Activated naive CD8-positive, alpha-beta T cell treated with anti-CD3 and anti-CD28 coated beads for 36 hours (primary cell): ENCODE measurements at places on chromosomes 11 and 22.

GRCh38 chr11:71198823-71199165 lies 53.6 kb downstream of the SHANK2 start:
- H3K4me3 ChIP-seq, result no peak overlapping the region
- no peaks in the 10 kb centered on the region for H3K4me1 ChIP-seq
- no peak for DNase-seq
- peaks cover 3% of the 10 kb centered on the region for H3K27me3 ChIP-seq

- no peaks in the 10 kb centered on the region for H3K27me3 ChIP-seq
- DNase-seq, result no peak
- no peak overlapping the region for H3K27ac ChIP-seq
- no peaks in the 10 kb centered on the region for H3K36me3 ChIP-seq
Measured at GRCh38 chr11:30046578-30046945, 29.7 kb upstream of the KCNA4 start.

- H3K27me3 ChIP-seq, result peaks cover 37% of the 10 kb centered on the region
- no peak overlapping the region for H3K27ac ChIP-seq
- peaks cover 6% of the 10 kb centered on the region for H3K4me1 ChIP-seq
- H3K4me3 ChIP-seq, result no peak overlapping the region
- DNase-seq, result no peak
Measured at GRCh38 chr11:36251823-36252222, 37.4 kb downstream of the COMMD9 start.

GRCh38 chr11:86719781-86720463 lies 47.5 kb upstream of the ME3 start:
- H3K4me3 ChIP-seq, result no peak overlapping the region
- H3K27ac ChIP-seq, result no peak overlapping the region
- H3K4me1 ChIP-seq, result no peaks in the 10 kb centered on the region
- H3K36me3 ChIP-seq, result no peaks in the 10 kb centered on the region

DNA sequence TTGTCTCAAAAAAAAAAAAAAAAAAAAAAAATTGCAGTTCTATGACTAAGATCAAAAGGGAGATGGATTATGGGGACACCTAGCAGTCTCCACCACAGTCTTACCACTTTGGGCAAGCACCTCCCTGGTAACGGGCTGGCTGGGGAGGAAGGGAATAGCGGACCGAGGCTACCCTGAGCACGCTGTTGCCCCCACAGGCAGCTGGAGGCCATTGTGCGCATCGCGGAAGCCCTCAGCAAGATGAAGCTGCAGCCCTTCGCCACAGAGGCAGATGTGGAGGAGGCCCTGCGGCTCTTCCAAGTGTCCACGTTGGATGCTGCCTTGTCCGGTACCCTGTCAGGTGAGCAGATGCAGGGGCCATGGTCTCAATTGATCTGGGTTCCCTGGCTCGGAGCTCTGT lies 21.2 kb downstream of the MCM5 start:
- peaks cover 20% of the 10 kb centered on the region for H3K36me3 ChIP-seq
- H3K4me1 ChIP-seq, result no peaks in the 10 kb centered on the region
- H3K4me3 ChIP-seq, result no peak overlapping the region
- H3K27ac ChIP-seq, result no peak overlapping the region
- H3K27me3 ChIP-seq, result no peaks in the 10 kb centered on the region

GRCh38 chr11:1303973-1304372 lies 5.5 kb downstream of the TOLLIP start:
- no peak overlapping the region for H3K27ac ChIP-seq
- H3K27me3 ChIP-seq, result no peaks in the 10 kb centered on the region
- no peak overlapping the region for H3K4me3 ChIP-seq
- H3K36me3 ChIP-seq, result peaks cover 3% of the 10 kb centered on the region
- DNase-seq, result no peak
- peaks cover 37% of the 10 kb centered on the region for H3K4me1 ChIP-seq

- peak overlapping the region; percentile 35 for H3K4me3 ChIP-seq
- DNase-seq, result peak; percentile 64
- H3K36me3 ChIP-seq, result peaks cover 42% of the 10 kb centered on the region
- peaks cover 18% of the 10 kb centered on the region for H3K4me1 ChIP-seq
- H3K27ac ChIP-seq, result peak overlapping the region; percentile 80
Measured at GRCh38 chr11:65279741-65280440, 18.1 kb downstream of the POLA2 start.

DNA sequence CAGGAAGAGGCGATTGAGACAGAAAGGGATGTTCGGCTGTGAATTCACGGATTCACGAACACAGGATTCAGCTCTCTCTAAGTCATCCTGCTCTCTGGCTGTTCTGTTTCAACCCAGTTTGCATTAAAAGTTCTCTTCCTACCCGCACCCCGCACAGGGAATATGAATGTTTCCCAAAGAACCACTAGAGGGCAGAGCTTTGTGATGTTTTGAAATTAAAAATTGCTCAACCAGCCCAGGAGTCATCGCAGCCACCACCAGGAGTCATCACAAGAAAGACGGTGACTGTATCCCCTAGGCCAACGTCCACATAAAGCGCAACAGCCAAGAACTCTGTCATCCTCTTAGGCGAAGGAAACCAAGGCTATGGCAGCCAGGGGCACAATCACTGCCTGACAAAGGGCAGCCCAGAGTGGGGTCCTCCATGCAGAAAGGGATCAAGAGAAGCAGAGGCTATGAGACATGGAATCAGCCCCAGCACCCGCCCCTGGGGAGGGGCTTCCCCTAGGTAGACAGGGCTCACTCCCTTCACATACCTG lies 122.4 kb downstream of the WT1 start:
- peaks cover 22% of the 10 kb centered on the region for H3K4me1 ChIP-seq
- H3K27ac ChIP-seq, result no peak overlapping the region
- H3K27me3 ChIP-seq, result peaks cover 10% of the 10 kb centered on the region

GRCh38 chr11:118657238-118657637 lies 22.2 kb downstream of the TREH start:
- peaks cover 5% of the 10 kb centered on the region for H3K4me1 ChIP-seq
- no peak overlapping the region for H3K27ac ChIP-seq
- no peak overlapping the region for H3K4me3 ChIP-seq
- H3K36me3 ChIP-seq, result no peaks in the 10 kb centered on the region
- no peaks in the 10 kb centered on the region for H3K27me3 ChIP-seq
- no peak for DNase-seq

GRCh38 chr11:117437041-117437790 lies 109.6 kb downstream of the CEP164 start:
- no peaks in the 10 kb centered on the region for H3K27me3 ChIP-seq
- H3K4me1 ChIP-seq, result no peaks in the 10 kb centered on the region
- H3K36me3 ChIP-seq, result no peaks in the 10 kb centered on the region
- no peak overlapping the region for H3K4me3 ChIP-seq

- peak overlapping the region; percentile 28 for H3K27ac ChIP-seq
- peaks cover 3% of the 10 kb centered on the region for H3K36me3 ChIP-seq
- peak overlapping the region; percentile 81 for H3K4me3 ChIP-seq
- peaks cover 28% of the 10 kb centered on the region for H3K4me1 ChIP-seq
- peaks cover 90% of the 10 kb centered on the region for H3K27me3 ChIP-seq
Measured at GRCh38 chr11:36376009-36376887, 80.2 kb downstream of the PRR5L start.

- DNase-seq, result no peak
- H3K36me3 ChIP-seq, result peaks cover 3% of the 10 kb centered on the region
- peaks cover 4% of the 10 kb centered on the region for H3K4me1 ChIP-seq
- H3K27me3 ChIP-seq, result no peaks in the 10 kb centered on the region
- no peak overlapping the region for H3K27ac ChIP-seq
- no peak overlapping the region for H3K4me3 ChIP-seq
Measured at GRCh38 chr11:45213316-45213665, 66.9 kb downstream of the PRDM11 start.

- no peaks in the 10 kb centered on the region for H3K4me1 ChIP-seq
- H3K4me3 ChIP-seq, result no peak overlapping the region
- H3K27ac ChIP-seq, result no peak overlapping the region
- no peak for DNase-seq
Measured at GRCh38 chr11:34548278-34548677, 34.7 kb upstream of the ELF5 start.

DNA sequence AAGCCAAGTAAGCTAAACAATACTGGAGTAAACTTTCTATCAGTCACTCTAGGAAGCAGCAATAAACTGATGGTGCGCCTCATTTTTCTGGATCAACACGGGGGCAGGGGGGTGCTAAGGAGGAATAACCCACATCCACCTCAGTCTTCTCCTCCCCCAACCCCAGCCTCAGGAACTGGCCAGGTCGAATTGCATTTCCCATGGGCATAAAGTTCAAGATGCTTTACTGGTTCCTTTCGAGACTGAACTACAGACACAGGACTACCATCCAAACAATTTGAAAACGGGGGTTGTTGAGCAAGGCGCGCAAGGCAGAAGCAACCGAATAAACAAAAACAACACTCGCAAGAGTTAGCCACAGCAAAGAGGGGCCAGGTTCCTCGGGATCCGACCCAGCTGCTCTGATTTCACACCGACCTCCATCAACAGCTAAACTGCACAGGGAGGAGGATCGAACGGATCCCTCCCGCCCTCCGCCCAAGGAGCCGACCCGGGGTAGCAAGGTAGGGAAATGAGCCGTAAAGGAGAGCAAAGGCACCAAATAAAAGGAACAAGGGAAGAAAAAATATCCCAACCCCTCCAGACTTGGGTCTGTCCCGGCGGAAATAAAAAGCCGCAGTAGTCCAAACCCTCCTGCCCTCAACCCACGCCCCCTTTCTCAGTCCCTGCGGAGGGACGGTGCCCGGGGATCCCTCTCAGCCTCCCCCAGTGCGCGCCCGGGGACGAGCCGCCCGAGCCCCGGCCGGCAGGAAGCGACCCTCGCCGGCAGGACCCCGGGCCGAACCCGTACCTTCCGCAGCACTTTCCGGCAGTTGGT lies 801 bp downstream of the SESN3 start:
- H3K36me3 ChIP-seq, result peaks cover 6% of the 10 kb centered on the region
- no peak for DNase-seq
- no peak overlapping the region for H3K4me3 ChIP-seq

DNA sequence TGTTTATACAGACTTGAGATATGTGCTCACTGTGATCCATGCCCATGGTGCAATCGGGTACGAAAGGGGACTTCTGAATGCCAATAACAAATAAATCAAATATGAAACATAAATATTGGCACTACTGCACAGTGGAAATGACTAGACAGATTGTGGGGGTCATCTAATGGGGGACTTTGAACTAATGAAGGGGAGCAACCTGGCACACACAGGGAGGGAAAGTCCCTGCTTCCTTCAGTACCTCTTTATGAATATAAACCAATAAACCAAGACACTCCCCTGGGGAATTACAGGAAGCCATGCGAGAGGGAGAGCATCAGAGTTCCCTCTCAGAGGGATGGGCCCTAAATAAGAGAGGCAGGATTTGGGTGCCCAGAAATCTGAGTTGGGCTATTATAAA lies 21.1 kb downstream of the MIF start:
- peaks cover 30% of the 10 kb centered on the region for H3K4me1 ChIP-seq
- H3K27ac ChIP-seq, result peak overlapping the region; percentile 63
- no peak overlapping the region for H3K4me3 ChIP-seq
- DNase-seq, result no peak

- H3K27me3 ChIP-seq, result no peaks in the 10 kb centered on the region
- no peak for DNase-seq
- no peaks in the 10 kb centered on the region for H3K4me1 ChIP-seq
- no peak overlapping the region for H3K4me3 ChIP-seq
- peak overlapping the region; percentile 55 for H3K27ac ChIP-seq
Measured at GRCh38 chr11:48165426-48165825, 51.2 kb upstream of the OR4B1 start.

DNA sequence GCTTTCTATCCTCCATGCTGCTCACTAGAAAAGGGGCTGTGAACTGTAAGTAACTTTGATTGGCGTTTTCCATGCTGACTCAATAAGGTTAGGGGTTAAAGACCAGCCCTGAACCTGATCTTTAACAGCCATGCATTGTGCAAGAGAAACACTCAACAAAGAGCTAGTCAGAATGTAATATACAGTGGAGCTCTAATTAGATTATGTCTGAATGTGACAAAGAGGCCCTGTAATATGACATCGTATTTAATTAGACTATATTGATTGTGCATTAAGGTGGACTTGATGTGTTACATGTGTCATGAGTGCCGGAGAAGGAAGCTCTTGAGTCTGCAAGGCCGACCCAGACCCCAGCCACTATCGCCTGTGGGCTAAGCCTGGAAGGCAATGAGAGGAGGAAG lies 70.5 kb downstream of the PKNOX2 start:
- no peaks in the 10 kb centered on the region for H3K4me1 ChIP-seq
- no peak overlapping the region for H3K27ac ChIP-seq
- no peak for DNase-seq
- no peak overlapping the region for H3K4me3 ChIP-seq
- peaks cover 24% of the 10 kb centered on the region for H3K27me3 ChIP-seq

- no peaks in the 10 kb centered on the region for H3K36me3 ChIP-seq
- peaks cover 21% of the 10 kb centered on the region for H3K4me1 ChIP-seq
- peaks cover 28% of the 10 kb centered on the region for H3K27me3 ChIP-seq
- DNase-seq, result no peak
- no peak overlapping the region for H3K4me3 ChIP-seq
Measured at GRCh38 chr11:109973486-109973885, 119.7 kb upstream of the ZC3H12C start.

- no peak overlapping the region for H3K4me3 ChIP-seq
- peaks cover 1% of the 10 kb centered on the region for H3K4me1 ChIP-seq
- DNase-seq, result no peak
- no peaks in the 10 kb centered on the region for H3K36me3 ChIP-seq
Measured at GRCh38 chr11:73398132-73398526, 21.9 kb downstream of the RELT start.

GRCh38 chr22:23841736-23842445 lies 3.1 kb upstream of the DERL3 start:
- H3K4me1 ChIP-seq, result peaks cover 23% of the 10 kb centered on the region
- H3K27me3 ChIP-seq, result peaks cover 11% of the 10 kb centered on the region
- peaks cover 2% of the 10 kb centered on the region for H3K36me3 ChIP-seq
- DNase-seq, result no peak

DNA sequence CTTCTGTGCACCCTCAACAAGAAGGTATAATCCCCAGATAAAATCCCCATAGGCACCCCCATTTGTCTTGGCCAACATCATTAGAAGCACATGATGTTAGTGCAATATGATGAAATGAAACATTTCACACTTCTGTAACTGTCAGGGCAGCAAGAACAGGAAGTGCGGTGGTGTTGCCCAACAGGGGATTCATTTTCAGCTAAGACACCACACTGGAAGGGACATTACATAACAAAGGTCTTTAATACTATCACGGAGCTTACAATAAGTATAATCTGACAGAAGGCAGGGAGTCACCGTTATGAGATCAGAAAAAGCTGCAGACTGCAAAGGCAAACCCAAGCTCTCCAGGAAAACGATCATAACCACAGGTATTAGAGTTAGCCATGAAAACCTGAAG lies 2.0 kb downstream of the OR52W1 start:
- H3K27me3 ChIP-seq, result no peaks in the 10 kb centered on the region
- H3K27ac ChIP-seq, result peak overlapping the region; percentile 20
- H3K4me3 ChIP-seq, result no peak overlapping the region
- peaks cover 43% of the 10 kb centered on the region for H3K4me1 ChIP-seq
- DNase-seq, result no peak
- H3K36me3 ChIP-seq, result peaks cover 22% of the 10 kb centered on the region

- DNase-seq, result no peak
- H3K4me3 ChIP-seq, result no peak overlapping the region
- no peak overlapping the region for H3K27ac ChIP-seq
- no peaks in the 10 kb centered on the region for H3K4me1 ChIP-seq
- H3K27me3 ChIP-seq, result no peaks in the 10 kb centered on the region
Measured at GRCh38 chr11:100224541-100225034, 462.5 kb upstream of the ARHGAP42 start.

- H3K27ac ChIP-seq, result no peak overlapping the region
- no peak overlapping the region for H3K4me3 ChIP-seq
- H3K36me3 ChIP-seq, result no peaks in the 10 kb centered on the region
- H3K27me3 ChIP-seq, result no peaks in the 10 kb centered on the region
- DNase-seq, result no peak
Measured at GRCh38 chr22:33746501-33746928, 173.8 kb downstream of the LARGE1 start.

- peaks cover 27% of the 10 kb centered on the region for H3K4me1 ChIP-seq
- no peak overlapping the region for H3K27ac ChIP-seq
- H3K27me3 ChIP-seq, result peaks cover 77% of the 10 kb centered on the region
- peak; percentile 80 for DNase-seq
- H3K36me3 ChIP-seq, result no peaks in the 10 kb centered on the region
- peak overlapping the region; percentile 37 for H3K4me3 ChIP-seq
Measured at GRCh38 chr11:66418168-66418985, 2.5 kb upstream of the NPAS4 start.
